ENCODE measurements at places on chromosomes 1 and 21.

DNA sequence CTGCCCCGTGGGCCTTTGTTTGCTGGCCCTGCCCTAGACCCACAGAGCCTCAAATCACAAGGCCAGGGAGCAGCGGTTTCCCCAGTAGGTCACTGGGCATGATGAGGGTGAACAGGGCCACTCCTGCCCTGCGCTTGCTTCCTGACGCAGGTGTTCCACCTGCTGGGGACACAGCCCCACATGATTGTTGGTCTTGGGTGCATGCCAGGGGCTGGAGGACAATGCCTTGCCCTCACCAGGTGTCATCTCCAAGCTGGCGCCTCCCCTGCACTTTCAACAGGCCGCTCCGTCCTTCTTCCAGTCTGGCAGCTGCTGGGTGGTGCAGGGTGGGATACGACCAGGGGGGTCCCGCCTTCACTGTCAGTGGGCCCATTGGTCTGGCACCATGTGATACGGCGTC, 24.3 kb downstream of the IL10RB start:
- no peak for DNase-seq

GRCh38 chr1:25620701-25621350, 4.2 kb downstream of the MAN1C1 start:
- no peak for DNase-seq

DNA sequence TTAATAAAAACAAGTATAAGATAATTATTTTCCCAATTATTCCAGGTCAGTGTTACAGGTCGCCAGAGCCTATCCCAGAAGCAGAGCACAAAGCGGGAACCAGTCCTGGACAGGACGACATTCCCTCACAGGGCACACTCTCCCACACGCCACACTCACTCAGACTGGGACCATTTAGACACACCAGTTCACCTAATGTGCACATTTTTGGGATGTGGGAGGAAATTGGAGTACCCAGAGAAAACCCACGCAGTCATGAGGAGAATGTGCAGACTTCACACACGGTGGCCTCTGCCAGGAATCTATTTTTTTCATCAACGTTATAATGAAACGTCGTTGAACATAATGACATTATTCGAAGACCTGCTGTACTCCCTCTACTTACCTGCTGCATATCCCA, 20.5 kb upstream of the NRDC start:
- no peak for DNase-seq

DNA sequence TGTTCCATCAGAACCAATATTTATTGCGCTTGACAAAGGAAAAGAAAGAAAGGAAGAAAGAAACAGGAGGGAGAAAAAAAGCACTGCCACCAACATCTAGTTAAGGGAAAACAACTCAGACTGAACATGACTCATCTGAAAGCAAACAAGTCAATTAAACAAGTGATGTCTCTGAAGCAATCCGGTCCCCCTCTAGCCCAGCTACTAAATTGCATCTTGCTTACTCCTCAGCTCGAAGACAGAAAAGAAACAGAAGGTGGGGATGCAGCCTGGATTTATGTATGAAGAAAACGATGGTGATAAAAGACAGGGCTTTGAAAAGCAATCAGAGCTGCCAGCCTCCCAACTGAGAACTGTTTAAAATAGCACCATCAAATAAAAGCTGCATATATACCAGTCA, 188.2 kb downstream of the OMA1 start:
- no peak for DNase-seq

DNA sequence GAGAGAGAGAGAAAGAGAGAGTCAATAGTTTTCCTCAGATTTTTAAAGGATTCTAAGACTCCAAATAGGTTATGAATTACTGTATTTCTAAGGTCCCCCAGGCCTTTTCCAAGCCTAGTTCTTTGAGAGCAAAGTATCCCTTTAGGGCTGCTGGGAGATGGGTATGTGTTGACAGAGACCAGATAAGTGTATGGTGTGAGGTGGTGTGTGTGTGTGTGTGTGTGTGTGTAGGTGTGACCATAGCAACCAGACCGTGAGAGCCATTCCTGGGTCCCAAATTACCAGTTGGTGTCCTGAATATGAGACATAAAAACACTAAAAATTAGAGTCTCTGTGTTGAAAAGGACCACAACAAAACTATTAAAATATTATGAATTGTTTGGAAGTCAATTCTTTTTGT, 41.7 kb upstream of the DNAJC6 start:
- no peak for DNase-seq

- no peak for DNase-seq
These were observed 244.9 kb upstream of the NRIP1 start for GRCh38 chr21:15309721-15310120.

- DNase-seq = no peak
These were observed 4.4 kb upstream of the EFHD2 start for GRCh38 chr1:15405106-15405850.

DNA sequence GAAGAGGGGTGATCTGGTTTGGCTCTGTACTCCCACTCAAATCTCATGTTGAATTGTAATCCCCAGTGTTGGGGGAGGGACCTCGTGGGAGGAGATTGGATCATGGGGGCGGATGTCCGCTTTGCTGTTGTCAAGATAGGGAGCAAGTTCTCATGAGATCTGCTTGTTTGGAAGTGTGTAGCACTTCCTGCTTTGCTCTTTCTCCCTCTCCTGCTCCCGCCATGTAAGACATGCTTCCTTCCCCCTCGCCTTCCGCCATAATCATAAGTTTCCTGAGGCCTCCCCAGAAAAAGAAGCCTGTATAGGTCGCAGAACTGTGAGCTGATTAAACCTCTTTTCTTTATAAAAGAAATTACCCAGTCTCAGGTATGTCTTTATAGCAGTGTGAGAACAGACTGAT, 27.9 kb downstream of the MYOM3 start:
- DNase-seq = no peak

GRCh38 chr1:185398022-185398421, 81.0 kb upstream of the IVNS1ABP start:
- DNase-seq = no peak

- no peak for DNase-seq
These were observed 418.1 kb upstream of the VAMP3 start for GRCh38 chr1:7352974-7353373.

Measured in T-cell (primary cell).